ENCODE measurements at places on chromosomes 16 and 17.

- no peak for DNase-seq
Measured at GRCh38 chr16:56860226-56861020, 4.6 kb upstream of the SLC12A3 start.

GRCh38 chr16:85649411-85650134, 36.5 kb downstream of the GSE1 start:
- DNase-seq: no peak

DNA sequence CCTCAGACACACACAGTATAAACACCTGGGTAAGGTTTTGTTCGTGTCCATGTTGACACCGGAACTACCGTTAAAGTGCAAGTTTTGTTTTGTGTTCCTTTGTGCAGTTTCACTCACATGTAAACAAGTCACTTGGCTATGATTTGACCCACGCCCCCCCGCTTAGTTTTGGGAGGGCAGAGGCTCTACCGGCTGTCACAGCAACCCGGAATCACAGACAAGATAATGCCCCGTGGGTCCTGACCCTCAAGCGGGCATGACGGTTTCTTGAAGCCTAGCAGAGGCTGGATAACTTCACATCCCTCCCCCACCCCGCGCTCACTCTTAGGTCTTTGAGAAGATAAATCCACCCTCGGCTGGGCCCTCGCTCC, 1.7 kb downstream of the RASD1 start:
- no peak for DNase-seq

- DNase-seq: no peak
Measured at GRCh38 chr17:28880572-28880945, 17.0 kb downstream of the FLOT2 start.

DNA sequence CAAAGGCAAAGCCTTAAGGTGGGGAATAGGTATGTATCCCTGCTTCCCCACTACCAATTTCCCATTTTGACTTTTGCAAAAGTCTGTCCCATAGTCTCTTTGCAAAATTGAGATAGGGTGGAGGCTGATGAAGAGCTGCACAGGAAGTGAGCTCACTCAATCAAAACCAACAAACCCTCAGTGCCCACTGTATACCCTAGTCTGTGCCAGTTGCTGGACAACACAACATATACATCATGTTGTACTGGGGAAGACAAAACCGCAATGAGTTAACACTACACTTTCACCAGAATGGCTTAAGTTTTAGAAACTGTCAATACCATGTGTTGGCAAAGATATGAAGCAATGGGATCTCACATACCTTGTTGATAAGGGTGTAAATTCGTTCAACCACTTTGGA, 40.4 kb upstream of the AXIN2 start:
- DNase-seq: no peak

GRCh38 chr17:79732804-79733691, 2.3 kb downstream of the ENPP7 start:
- no peak for DNase-seq

- no peak for DNase-seq
Measured at GRCh38 chr16:16178455-16179162, 44.7 kb downstream of the ABCC6 start.
